ENCODE measurements at places on chromosomes 7 and 10.

DNA sequence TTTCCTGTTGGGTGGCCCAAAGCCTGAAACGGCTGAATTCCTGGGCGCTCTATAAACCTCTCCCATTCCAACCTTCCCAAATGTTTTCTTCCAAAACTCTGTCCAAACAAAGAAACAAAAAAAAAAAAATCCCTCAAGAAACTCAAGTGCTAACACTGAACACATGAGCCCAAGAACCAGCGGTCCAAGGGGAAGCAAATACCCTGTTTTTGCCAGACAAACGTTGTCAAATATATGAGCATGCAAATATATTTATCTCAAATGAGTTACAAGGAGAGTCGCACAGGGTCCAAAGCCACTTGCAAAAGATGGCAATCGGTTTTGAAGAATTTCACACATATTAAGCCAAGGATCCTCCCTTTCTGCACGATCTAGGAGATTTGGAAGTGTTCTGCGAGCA lies 23.3 kb upstream of the EMX2 start:
- DNase-seq = no peak

DNA sequence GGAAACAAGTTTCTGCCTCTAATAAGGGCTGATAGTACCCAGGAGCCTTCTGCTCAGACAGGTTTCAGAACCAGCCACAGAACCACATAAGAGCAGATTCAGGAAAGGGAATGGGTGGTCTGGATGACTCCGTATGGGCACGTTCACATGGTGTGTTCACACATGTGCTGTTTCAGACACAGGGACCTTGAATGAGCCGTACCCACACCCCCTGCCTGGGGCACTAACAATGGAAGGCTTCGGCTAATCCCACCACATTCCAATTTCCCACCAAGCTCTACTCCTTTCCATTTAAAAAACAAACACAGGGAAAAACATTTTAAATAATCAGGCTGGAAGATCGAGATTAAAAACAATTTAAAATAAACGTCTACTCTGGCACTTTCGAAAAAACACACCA lies 217.3 kb downstream of the GRID1 start:
- DNase-seq = no peak

GRCh38 chr10:100826983-100827818 lies 81.8 kb downstream of the PAX2 start:
- DNase-seq = no peak

GRCh38 chr7:132343199-132343598 lies 233.1 kb downstream of the PLXNA4 start:
- DNase-seq = peak; percentile 30

DNA sequence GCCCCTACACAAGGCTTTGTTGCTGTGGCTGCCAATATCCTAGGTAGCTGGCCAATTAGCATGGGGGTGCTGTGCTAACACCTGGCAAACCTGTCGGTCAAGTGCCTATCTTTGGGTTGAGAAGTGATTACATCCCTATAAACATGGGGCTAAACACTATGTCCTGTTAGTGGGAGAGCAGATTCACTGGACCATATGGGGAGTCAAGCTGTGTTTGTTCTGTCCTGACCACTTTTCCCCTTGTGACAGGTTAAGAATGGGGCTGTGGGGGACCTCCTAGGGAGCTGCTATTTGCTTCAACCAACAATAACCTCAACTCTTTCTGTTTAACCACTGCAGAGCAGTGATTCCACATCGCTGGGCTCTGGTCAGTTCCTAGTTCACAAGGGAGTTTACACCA lies 151.5 kb upstream of the AOAH start:
- DNase-seq = no peak

Measured in fibroblast of mammary gland (primary cell).